ENCODE measurements at places on chromosomes 3 and 15.

DNA sequence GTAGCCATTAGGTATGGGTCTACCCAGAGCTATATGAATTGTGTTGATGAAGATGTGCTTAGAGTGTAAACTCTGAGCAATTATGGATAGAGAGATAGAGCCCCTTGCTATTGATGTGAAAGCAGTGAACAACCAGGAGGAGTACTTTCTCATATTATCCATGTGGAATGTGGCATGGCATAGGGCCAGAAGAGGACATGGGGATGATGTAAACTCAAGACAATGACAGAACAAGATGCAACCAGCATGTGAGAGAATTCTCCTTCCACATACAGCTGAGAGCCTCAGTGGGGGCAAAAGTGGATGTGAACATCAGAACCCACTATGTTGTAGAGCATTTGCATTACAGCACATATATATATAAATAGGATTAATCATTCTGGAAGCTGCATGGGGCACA, 36.4 kb upstream of the BNC1 start:
- DNase-seq = no peak

GRCh38 chr3:139577909-139578308, 38.4 kb upstream of the RBP1 start:
- no peak for DNase-seq

- no peak for DNase-seq
Observed at GRCh38 chr3:46095307-46095706, 68.0 kb upstream of the XCR1 start.

DNA sequence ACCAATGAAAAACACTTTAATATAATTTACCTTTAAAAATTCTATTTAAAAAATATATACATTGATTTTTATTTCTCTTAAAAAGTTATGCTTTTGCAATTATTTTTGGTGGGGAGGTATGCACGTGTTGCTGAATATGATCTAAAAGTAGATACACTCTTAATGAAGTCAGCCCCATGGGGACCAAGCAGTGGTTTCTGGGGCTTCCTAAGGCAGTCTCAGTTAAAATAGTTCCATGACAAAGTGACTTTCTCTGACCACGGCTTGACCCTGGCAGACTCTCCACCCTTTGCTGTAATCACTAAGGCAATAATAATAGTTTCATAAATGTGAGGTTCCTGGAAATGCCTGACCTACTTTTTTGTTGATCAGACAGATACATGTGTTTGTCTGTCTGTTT, 50.4 kb downstream of the CCR4 start:
- no peak for DNase-seq

DNA sequence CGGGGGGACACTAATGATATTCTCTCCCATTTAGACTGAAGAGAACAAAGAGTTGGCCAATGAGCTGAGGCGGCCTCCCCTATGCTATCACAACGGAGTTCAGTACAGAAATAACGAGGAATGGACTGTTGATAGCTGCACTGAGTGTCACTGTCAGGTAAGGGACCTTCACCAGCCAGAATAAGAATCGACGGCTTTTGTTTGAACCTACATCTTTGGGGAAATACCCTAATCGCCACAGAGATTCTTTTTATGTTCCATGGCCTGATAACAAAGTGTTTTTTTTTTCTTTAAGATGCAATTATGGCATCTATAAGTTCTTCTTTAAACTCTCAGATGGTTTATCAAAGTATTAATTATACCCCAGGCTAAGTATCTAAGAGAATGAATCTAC, 3.4 kb downstream of the THBS1 start:
- DNase-seq = no peak

- DNase-seq = peak; percentile 82
Observed at GRCh38 chr3:196660381-196661166, 21.1 kb downstream of the NRROS start.

DNA sequence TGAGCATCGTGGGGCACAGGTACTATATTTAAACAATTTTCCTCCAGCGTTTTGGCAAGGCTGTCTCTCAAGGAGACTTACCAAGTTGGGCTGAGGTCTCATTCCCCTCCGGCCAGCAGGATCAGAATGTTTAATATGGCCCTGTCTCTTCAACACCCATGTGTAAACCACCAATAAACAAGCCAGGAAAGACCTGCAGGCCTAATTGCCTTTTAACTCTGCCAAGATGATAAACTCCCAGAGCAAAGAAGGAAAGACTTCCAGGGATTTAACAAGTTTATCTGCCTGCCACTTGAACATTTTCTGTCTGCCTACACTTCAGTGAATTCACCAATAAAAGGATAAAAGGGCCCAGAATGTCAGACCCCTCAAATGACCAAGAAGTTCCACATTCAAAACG, 130.3 kb upstream of the WNT5A start:
- no peak for DNase-seq

DNA sequence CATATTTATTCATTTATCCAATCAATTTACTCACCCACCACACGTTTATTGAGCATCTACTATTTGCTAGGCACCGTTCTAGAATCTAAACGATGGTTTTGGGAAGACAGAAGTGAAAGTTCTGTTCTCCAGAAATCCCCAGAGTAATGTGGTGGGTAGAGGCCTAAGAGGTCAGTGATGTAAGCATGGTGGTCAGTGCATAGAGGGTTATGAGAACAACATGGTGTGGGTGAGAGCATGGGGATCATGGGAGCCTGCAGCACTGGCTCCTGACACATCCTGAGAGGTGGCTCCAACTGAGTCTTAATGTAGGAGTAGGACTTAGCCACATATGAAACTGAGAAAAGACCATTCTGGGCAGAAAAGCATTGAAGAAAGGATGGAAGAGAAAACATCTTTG, 85.3 kb upstream of the TNFAIP8L3 start:
- DNase-seq = no peak

GRCh38 chr3:110881069-110881468, 190.5 kb upstream of the NECTIN3 start:
- DNase-seq = no peak

- DNase-seq = no peak
Observed at GRCh38 chr3:195105389-195105788, 165.6 kb downstream of the XXYLT1 start.

DNA sequence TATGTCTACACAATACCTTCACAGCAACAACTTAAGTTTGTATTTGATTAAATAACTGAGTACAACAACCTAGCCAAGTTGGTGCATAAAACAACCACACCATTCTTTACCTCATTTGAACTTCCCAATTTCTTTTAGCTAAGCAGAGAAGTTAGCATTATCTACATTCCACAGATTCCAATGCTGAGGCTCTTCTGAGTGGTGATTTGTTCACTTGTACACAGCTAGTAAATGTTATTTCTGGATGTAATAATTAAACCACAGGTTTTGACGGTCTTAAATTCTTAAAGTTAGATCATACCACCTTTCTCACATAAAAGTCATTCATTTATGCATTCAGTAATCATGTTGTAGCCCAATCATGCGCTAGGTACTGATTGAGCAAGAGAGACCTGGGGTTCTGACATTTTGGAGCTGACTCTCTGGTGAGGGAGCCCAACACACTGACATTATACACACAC, 102.5 kb downstream of the SST start:
- DNase-seq = no peak

GRCh38 chr15:65285291-65286068, 1.2 kb downstream of the PARP16 start:
- DNase-seq = no peak

DNA sequence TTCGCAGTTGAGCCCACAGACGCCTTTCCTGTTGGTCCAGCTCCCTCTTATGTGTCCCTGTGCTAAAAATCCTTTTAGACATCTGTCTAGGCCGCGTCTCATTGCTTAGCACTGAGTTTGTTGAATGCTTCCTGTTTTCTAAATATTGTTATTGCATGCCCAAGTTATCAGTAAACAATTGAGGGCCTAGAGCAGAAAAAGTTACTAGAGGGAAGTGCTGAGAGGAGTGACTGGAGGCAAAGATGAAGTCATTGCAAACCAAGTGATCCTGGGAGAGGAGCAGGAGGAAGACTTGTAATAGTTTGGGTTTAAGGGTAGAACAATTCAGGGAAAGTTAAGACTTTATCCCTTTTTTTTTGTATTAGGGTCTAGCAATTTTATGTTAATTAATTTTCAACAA, 88.1 kb downstream of the DCUN1D1 start:
- DNase-seq = no peak

- no peak for DNase-seq
Observed at GRCh38 chr15:85414495-85414894, 34.1 kb downstream of the AKAP13 start.

DNA sequence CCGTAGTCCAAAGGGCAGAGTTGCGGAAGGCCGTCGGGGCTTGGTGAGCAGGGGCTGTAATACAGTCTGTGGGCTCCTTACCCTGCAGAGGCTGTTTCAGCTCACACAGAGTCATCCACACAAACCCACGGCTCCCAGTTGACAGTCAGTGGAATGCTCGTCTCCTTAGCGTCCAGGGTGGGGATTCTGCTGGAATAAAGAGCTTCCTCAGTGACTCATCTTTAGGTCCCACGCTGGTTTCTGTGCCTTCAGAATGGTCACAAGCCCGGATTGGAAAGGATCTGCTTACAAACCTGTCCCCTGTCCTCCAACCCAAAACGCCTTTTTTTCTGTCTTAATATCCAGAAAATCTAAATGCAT, 201.3 kb upstream of the TPM1 start:
- DNase-seq = no peak

DNA sequence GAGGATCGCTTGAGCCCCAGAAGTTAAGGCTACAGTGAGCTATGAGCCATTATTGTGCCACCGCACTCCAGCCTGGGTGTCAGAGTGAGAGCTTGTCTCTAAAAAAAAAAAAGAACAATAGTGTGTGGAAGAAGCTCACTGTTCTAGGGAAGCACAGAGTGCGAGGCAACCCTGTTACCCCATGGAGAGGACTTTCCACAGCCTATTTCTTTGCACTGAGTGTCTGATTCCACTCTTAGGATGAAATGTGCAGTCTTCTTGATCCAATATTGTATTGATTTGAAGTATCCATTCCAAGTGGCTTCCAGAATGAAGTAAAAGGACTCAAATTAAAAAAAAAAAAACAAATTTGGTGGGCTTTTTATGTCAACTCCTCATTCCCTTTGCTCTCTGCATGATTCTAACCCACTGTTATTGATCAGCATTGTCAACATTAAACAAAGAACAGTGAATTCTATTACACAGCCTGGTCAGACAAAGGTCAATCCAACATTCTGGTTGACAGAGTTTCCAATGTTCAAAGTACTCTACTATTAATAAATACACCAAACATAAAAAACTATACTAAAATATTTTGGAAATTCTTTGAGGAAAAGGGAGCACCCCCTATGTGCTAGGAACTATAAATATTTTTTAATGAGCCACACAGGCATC, 150.2 kb upstream of the PTPRG start:
- DNase-seq = no peak

GRCh38 chr3:157335233-157336076, 101.2 kb upstream of the PTX3 start:
- peak; percentile 9 for DNase-seq

DNA sequence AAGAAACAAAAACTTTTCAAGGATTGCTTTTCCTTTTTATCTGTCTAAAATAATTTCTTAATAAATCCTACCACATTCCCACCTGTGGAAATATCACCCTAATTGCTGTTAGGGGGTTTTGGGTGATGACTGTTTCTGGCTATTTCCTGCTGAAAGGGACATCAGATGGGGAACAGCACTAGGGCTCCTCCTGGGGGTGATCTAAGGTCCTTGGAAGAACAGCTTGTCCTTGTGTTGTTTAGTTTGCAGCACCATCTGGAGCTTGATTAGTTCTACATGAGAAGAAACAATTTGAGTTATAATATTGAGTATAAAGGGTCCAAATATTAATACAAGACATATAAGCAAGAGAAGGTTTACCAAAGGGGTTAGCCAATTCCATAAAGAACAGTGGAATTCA, 18.7 kb downstream of the OR5H15 start:
- no peak for DNase-seq

DNA sequence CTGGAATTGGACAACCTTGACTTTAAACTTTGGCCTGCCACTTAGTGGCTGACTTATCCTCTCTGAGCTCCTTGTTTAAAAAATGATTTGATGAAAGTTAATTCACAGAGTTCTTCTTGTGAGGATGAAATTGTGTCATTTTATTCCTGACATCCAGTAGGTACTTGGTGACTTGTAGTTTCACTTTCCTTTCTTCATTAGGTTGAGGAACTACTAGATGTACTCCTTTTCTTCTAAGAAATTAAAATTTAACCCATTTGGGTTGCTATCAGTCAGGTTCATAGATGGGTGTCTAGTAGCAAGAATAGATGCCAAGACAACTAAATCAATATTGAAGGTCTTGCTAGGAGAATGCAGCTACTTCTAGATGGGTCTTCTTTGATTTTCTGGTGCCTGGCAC, 5.2 kb downstream of the NR1D2 start:
- DNase-seq = no peak

GRCh38 chr3:164791263-164791662, 287.0 kb downstream of the SI start:
- no peak for DNase-seq

- no peak for DNase-seq
Observed at GRCh38 chr3:96266395-96267190, 547.8 kb upstream of the EPHA6 start.

Data from NCI-H345 (cell line).